ENCODE measurements at places on chromosomes 2 and 18. TPM values are rescaled to one million over a fixed set of nuclear protein-coding genes. Genes with fewer than 3 reads are reported as not detected.

The OR6B2 gene
- total RNA-seq = not detected

The SERPINB2 gene
- total RNA-seq = not detected

The EML6 gene
- total RNA-seq = 0.75 TPM

The LIMS3 gene
- 1.8 TPM for total RNA-seq

The FHL2 gene
- total RNA-seq = 119 TPM

The REG3A gene
- total RNA-seq = not detected

The FAM110C gene
- under 0.01 TPM for total RNA-seq

The ASNSD1 gene
- total RNA-seq = 23.6 TPM

The ZNF804A gene
- under 0.01 TPM for total RNA-seq

The CHRND gene
- total RNA-seq = not detected

The SERPINB4 gene
- not detected for total RNA-seq

The RNF152 gene
- total RNA-seq = 33.3 TPM

The TSPYL6 gene
- not detected for total RNA-seq

The ALPP gene
- not detected for total RNA-seq

The SERPINB3 gene
- total RNA-seq = not detected

The GRB14 gene
- 7.5 TPM for total RNA-seq

The NYAP2 gene
- total RNA-seq = not detected

All from smooth muscle cell of the coronary artery (primary cell).